ENCODE measurements at places on chromosomes 4 and X.

DNA sequence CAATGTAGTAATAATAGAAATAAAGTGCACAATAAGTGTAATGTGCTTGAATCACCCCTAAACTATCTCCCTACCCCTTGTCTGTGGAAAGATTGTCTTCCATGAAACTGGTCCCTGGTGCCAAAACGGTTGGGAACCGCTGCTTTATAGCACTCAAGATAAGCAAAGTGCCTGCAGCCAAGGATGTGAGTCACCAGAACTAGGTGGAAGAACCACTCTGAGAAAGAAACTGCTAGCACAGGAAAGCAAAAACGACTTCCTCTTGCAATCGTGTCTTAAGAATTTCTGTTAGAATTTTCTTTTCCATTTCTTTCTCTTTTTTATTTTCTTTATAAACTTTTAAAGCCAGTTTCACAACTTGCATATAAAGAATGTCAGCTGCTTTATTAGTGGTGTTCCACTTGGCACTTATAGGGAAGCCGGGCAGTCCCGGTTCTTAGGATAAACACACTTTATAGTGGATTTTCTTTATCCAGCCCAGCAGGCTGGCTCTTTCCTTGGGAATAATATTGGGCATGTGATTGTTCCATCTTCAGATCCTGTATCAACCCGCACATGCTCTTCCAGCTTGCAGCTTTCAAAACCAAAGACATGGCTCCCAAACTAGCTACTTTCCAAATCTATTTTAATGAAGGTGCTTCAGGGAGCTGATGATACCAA, 32.3 kb upstream of the CXCL8 start:
- DNase-seq, result no peak

DNA sequence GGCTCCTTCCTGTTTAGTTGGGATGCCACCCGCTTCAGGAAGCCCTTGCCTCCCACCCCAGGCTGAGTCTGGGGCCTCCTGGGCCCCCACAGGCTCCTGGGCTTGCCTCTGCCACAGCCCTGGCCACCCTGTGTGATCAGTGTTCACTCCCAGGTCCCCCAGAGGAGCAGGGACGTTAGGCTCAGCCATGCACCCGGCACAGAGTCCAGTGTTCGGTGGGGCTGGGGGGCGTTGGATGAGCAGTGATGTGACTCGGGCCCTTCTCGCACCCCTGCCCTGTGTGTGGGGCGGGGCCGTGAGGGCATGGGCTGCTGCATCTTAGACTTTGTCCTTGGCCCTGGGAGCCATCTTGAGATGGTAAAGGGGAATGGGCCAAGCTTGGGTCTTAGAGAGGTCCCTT, 29.9 kb upstream of the HTRA3 start:
- DNase-seq, result no peak

DNA sequence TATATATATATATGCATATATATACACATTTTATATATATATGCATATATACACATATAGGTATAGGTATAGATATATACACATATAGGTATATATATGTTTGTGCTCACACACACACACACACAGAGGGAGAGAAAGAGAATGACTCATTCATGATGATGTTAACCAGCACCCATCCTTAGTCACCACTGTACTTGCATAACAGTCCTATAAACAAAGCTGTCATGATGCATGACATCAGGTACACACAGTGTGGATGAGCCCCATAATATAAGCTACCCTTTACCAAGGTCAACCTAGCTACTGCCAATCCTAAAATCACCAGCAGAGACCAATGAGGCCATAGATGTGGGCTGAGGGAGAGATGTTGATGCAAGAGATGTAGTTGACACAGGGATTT, 1408.0 kb downstream of the RAPGEF2 start:
- no peak for DNase-seq

DNA sequence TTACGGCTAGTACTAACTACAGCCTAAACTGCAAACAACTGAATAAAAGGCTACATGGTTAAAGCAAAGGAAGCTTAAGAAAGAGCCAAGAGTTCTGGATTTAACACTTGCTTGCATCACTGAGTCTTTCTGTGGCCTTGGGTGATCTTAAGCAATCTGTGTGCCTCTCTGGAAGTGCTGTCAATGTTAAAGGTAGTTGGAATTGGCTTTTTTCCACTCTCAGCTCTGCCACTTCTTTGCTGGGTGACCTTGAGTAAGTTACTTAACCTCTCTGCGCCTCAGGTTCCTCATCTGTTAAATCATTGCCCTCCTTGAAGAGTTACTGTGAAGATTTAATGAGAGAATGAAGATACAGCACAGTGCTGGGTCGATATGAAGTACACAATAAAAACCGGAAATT, 15.7 kb downstream of the SLC2A9 start:
- DNase-seq, result no peak

DNA sequence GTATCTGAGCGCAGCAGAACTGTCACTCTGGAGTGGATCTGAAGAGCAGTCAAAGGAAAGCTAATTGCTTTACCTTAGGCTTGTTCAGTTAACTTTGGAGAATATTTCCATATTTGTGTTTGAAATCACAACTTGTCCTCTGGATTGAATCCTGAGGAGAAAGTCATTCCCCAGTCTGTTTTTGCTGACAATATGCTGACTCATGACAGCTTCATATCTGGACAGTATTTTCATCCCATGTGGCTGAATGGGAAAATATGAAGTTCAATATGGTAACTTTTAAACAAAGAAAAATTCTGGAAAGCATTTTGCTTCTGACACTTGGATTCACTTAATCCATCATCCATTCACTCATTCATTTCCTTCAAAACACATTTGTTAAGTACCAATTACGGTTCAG, 46.3 kb upstream of the MAGEC3 start:
- no peak for DNase-seq

DNA sequence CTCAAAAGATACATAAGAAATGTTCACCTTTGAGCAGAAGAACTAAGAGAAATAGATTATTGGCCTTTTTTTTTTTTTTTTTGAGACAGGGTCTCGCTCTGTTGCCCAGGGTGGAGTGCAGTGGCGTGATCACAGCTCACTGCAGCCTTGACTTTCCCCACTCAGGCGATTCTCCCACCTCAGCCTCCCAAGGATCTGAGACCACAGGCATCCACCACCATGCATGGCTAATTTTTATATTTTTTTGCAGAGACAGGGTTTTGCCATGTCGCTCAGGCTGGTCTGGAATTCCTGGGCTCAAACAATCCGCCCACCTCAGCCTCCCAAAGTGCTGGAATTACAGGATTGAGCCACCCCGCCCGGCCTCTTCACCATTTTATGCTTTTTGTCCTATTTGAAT, 2.9 kb upstream of the TLR6 start:
- DNase-seq, result no peak

GRCh38 chr4:17690898-17691297, 76.5 kb downstream of the MED28 start:
- no peak for DNase-seq

Data from activated T-helper 1 cell treated with anti-CD3 and anti-CD28 coated beads, Interleukin-2, amount 50 U/mL, for 16 hours (primary cell).